ENCODE measurements at places on chromosomes 6 and 20.

DNA sequence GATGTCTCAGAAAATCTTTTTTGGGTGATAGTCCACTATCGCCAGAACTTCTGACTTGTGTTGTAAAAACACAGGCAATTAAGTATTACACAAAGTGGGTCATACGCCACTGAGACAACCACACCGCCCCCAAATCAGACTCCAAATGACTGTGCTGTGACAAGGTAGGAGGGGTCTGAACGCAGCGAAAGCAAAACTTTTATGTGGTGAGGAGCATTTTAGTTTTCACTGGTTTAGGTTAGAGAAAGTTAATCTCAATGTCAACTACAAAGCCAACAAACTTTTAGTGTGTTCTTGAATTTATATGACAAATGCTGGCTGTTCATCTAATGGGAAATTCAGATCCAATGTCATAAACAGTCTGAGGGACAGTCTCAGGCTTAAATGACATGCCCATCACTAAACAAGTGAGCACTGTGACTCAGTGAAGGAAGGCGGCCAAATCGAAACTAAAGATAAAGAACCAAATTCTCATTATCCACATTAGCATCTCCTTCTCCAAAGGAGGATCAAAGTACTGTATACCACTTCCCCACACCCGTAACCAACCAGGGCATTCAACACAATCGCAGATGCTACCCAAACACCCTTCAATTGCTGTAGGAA is 186.7 kb downstream of the GJA10 start:
- peak; percentile 29 for DNase-seq

DNA sequence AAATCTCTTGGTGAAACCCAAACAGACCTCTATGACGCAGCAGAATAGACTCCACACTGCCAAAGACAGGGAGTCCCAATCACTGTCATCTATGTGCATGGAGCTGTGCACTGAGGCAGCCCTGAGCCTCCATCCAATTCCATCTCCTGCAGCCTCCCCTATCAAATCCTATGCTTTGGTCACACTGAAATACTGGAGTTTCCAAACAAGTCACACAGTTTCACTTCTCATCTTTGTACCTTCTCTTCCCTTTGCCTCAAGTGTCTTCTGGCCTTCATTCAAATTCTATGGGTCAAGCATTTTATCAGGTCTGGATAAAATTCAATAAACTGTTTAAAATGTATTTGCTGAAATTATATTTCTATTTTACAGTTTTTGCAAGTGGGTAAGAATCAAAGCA is 38.5 kb downstream of the FBXL4 start:
- no peak for DNase-seq

DNA sequence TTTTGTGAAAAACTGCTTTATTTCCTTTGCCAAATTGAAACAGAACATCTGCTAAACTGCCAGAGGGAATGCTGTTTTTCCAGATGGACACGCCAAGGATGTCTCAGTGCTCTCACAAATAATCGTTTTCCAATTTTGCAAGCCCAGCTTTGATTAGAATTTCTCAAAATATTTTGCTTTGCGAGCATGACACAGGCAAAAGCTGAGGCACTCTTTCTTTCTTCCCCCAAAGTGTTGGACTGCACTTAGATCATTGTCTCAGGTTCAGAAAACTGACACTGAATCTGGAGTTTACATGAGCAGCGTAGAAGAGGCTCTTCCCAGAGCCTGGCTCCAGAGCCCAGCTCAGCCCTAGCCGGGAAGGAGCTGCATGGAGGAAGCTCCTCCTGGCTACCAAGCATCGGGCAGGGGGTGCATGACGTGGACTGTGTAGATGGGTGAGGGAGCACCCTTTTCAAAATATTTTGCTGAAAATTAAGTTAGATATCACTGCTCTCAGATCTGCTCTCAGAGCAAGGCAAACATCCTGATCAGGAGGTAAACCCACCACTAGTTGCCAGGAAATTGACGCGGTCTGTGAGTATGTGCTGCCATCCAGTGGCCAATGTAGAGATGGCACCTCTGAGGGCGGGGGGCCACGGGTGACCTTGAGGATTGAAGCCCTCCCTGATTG is 107.5 kb downstream of the SLC22A3 start:
- DNase-seq, result peak; percentile 58

- no peak for DNase-seq
Measured at GRCh38 chr20:52747845-52748284, 224.3 kb upstream of the TSHZ2 start.

GRCh38 chr6:168157272-168158212 is 78.5 kb upstream of the FRMD1 start:
- DNase-seq, result no peak

DNA sequence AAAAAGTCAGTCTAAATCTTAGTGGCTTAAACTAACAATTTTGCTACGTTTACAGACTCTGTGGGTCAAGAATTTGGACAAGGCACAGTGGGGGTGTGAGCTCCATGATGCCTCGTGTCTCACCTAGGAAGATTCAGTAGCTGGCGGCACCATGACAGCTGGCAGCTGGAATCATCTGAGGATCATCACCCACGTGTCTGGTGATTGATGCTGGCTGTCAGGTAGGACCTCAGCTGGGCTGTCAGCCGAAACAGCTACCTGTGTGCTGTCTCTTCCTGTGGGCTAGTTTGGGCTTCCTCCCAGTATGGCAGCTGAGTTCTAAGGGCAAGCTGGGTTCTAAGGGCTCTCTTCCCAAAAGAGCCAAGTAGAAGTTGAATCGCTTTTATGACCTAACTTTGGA is 26.4 kb upstream of the DLGAP4 start:
- no peak for DNase-seq

DNA sequence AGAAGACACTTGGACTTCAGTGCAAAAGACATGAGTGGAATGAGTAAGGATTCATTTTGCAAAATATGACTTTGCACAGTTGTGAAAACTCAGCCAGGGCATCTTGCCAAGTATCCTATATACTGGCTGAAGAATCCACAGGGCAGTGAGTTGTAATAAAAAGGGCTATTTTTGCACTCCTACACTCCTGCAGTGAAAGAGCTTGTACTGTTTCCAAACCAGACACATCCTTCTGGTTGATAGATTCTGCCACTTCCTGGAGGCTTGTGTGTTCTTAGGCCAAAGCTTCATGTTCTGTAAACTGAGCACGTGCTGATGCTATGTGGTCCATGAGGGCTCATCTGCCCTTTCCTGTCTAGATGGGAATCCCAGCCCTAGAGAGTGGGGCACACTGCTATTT is 34.9 kb downstream of the GMPR start:
- DNase-seq, result no peak

DNA sequence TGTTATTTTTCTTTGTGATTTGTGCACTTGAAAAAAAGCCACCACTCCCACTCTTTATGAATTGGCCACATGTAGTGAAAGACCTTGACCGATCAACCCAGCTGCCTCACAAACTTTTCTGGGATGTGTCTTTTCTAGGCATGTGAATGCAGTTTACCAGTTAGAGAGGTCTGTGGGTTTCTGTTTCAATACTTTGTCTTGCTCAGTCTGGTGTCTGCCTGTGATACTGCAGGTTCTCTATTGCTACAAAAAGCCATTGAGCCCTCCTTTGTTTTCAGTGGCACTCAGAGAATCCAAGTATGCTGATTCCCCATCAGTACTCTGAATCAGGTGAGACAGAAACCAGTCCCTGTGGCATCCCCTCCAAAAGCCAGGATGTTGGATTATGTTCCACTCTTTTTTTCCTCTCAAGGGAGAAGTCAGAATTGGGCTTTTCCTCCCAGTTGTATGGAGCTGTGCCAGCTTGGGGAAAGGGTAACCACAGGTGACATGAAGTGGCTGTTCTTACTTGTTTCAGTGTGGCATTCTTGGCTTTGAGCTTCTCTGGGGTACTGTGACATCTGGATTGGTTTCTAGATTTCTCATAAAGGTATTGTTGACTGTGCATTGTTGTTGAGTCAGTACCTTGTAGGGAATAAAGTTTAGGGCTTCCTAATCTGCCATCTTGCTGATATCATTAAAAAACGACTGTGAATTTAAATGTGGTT is 26.3 kb upstream of the ZFP64 start:
- no peak for DNase-seq

DNA sequence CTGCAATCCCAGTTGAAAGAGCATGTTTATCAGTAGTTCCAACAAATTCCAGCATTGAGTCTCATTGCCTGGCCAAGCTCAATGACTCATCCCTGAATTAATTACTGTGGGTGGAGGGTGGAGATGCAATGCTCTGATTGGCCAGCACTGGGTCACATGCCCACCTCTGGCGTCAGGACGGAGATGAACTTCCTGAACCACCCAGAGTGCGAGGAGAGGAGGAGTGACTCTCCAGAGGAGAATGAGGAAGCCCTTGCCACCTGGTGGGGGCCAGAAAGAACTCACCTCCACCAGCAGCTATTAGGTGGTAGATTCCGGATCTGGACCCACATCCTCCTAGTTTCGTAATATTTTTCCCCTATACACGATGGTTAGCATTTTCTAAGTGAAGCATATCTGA is 283.9 kb downstream of the TBC1D7 start:
- DNase-seq, result no peak

DNA sequence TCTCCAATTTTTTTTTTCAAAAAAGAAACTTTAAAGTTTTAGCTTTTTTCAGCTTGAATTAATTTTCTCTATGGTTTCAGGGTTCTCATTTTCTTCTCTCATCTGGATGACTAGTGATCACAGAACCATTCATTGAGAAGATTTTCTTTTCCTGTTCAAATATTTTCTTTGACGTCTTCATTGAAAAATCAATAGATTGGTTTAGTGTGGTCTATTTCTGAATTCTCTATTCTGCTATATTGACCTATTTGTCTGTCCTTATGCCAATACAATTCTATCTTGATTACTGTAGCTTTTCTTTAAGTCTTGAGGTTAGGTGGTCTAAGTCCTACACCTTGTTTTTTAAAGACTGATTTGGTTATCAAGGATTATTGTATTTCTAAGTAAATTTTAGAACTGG is 150.2 kb upstream of the MAN1A1 start:
- DNase-seq, result no peak

DNA sequence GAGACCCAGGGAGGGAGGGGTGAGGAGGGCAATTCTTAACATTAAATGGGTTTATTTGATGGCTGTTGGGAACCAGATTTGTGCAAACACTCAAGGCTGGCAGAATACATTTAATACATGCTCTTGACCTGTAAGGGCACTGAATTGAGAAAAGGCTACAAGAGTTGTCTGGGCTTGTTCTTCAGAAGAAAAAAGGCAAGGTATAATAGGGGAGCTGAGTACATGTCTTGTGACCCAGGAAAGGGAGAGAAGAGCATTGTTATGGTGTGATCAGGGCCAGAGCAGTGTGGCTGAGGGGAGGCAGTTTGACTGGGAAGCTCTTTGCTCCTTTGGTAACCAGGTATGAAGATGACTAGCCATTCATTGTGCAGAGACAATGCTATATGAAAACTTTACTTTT is 18.9 kb downstream of the KLHL31 start:
- DNase-seq, result no peak

DNA sequence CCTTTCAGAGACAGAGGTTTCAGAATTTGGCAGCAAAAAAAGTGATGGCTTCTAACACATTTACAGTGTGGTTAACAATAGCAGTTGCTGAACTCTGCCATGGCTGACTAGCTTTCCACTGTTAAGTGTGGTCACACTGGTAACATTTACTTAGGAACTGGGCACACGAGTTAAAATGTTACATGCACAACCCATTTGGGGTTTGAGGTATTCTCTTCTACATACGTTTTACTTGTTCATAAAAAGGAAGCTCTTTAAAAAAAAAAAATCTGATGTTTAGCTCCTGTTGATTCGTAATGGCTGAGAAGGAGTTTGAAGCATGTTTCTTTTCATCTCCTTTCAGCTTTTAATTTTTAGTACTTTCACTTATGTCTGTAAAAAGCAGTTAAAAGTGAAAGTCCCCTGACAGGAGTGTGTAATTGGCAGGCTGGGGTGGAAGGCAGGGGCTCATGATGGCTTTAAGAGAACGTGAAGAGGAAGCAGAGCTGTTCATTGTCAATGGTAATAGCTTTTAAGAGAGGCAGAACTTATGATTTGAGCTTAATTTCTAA is 245.9 kb downstream of the FARS2 start:
- DNase-seq, result no peak

DNA sequence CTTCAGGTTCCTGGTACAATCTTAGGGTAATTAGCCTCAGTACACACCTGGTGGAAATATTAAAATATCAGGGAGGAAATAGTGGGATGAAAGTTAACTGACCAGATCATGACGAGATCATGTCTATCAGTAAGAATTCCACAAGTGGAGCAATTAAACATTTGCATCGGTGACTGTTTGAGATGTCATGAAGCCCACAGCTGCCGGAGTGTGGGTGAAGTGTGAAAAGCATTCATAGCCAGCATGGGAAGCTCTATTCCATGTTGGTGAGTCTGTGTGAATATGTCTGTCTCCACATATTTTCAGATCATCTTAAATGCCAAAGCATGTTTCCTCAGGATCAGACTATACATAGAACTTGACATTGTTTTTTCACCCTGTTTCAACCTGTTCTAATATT is 142.8 kb downstream of the IPCEF1 start:
- no peak for DNase-seq

GRCh38 chr6:37480951-37481534 is 18.6 kb downstream of the CCDC167 start:
- DNase-seq, result no peak

GRCh38 chr6:11798538-11798937 is 19.9 kb upstream of the ADTRP start:
- no peak for DNase-seq

DNA sequence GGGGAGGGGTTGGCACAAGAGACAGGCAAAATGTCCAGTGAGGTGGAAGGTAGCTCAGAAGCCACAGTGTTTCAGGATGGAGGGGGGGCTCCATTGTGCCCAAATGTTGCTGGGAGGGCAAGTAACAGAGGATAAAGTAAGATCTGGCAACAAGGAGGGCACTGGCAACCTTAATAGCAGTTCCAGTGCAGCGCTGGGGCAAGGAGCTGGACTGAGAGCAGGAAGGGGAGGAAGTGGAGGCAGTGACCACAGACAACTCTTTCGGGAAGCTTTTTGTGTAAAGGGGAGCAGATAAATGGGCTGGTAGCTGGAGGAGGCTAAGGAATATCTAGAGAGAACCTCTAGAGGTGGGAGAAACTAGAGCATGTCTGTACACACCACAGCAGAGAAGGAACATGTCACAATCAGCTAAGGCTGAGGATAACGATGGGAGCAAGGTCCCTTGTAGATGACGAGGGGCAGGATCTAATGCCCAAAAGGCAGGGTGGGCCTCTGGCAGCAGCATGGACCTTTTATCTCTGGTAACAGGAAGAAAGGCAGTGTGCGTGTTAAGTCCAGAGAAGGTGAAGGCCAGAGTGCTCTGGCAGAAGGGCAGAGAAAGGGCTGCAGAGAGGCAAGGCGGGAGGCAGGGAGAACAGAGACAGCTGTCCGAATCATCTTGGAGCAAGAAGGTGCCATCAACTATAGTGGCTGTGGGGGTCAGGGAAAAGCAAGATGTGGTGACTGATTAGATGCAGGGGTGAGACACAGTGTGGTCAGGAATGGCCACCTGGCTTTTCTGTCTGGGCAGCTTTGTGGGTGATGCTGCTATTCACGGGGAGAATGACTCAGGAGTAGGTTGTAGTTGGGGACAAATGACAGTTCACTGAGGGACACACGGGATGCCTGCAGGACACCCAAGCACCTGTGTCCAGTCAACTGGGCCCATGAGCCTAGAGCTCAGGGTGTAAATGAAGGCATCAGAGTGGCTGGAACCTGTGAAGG is 17.4 kb downstream of the TMEM242 start:
- DNase-seq, result no peak

- DNase-seq, result no peak
Measured at GRCh38 chr6:121319112-121319553, 15.1 kb downstream of the TBC1D32 start.

- DNase-seq, result no peak
Measured at GRCh38 chr20:52809003-52809402, 163.2 kb upstream of the TSHZ2 start.

GRCh38 chr20:58312836-58313235 is 3.3 kb downstream of the RAB22A start:
- no peak for DNase-seq

- no peak for DNase-seq
Measured at GRCh38 chr6:39236742-39237141, 7.5 kb upstream of the KCNK5 start.

All from stimulated activated CD8-positive, alpha-beta memory T cell treated with anti-CD3 and anti-CD28 coated beads, Interleukin-2, amount 100 ng/mL, for 1 hour (primary cell).